ENCODE measurements at places on chromosomes 1 and 21. TPM values are rescaled to one million over a fixed set of nuclear protein-coding genes. Genes with fewer than 3 reads are reported as not detected.

DNA sequence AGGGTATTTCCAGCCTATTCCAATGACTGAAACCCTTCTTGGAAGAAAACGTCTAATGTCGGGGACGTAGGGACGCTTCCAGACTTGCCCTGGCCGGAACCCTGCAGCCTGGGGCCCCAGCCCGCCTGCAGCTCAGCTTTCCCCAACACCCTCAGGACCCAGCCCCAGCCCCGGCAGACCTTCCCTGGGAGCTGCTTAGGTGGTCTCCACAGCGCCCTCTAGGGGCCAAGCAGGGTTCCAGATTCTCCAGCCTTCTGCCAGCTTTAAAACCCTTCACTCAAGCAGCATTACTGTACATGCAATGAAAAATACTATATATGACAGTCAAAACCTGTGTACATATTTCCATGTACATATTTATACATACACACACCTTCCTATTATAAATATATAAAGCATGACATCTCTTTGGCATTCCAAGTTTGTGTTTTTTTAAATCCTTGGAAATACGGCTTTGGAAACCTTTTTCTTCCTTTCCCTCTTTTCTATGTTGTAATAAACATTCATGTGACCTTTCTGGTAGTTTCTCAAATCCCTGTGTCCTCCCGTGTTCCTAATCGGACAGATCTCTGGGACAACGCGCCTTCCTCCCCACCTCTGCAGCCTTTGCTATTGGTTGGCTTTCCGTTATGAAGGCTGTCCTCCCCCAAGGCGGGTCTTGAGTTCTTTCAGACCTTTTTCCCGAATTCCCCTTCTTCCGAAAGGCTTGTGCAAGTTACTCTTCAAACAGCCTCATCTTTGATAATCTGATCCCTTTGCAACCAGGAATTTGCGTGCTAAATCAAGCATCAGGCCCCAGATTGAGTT lies 60.3 kb downstream of the STUM start:
- no peaks in the 10 kb centered on the region for H3K36me3 ChIP-seq
- H3K27ac ChIP-seq = no peak overlapping the region
- H3K27me3 ChIP-seq = no peaks in the 10 kb centered on the region
- H3K4me3 ChIP-seq = no peak overlapping the region
- H3K4me1 ChIP-seq = peaks cover 2% of the 10 kb centered on the region

DNA sequence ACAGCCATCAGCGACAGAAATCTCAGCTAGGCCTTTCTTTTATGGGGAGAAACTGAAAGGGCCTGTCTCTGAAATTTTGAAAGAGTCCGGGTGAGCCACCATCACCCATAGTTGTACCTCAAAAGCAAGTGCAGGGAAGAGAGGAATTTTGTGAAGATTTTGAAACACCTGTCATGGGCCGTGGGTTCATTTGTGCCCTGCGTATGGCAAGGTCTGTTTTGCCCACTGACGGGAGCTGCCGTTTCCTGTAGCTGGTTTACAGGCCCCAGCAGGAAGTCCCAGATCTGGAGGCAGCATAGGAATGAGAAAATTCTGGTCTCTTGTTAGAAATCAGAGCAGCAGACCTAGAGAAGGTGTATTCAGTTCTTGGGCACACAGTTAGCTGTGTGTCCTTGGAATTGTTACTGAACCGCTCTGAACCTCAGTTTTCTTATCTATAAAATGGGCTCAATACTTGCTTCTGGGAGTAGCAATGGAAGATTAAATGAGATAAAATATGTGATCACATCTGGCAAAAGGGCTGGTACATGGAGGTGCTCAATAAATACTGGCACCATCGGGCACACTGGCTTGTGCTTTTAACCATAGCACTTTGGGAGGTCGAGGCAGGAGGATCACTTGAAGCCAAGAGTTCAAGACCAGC lies 52.5 kb downstream of the MAN1C1 start:
- peak; percentile 51 for DNase-seq
- H3K27me3 ChIP-seq = no peaks in the 10 kb centered on the region
- H3K4me3 ChIP-seq = no peak overlapping the region
- no peak overlapping the region for H3K27ac ChIP-seq

- H3K4me1 ChIP-seq = no peaks in the 10 kb centered on the region
- H3K27me3 ChIP-seq = no peaks in the 10 kb centered on the region
- no peak overlapping the region for H3K4me3 ChIP-seq
- no peak for DNase-seq
- no peak overlapping the region for H3K27ac ChIP-seq
Measured at GRCh38 chr21:36835383-36835795, 131.1 kb downstream of the HLCS start.

Gene TBX19
- 5.3 TPM for total RNA-seq

Gene AVPR1B
- not detected for total RNA-seq

Gene IGSF3
- total RNA-seq = not detected

Gene GSTM5
- 0.35 TPM for total RNA-seq

Gene PBX1
- 1.4 TPM for total RNA-seq

Gene FRRS1
- total RNA-seq = 3.3 TPM

Gene TMEM35B
- total RNA-seq = 4.1 TPM

Gene NKAIN1
- total RNA-seq = not detected

Gene C1orf185
- total RNA-seq = not detected

Gene ATP1A4
- not detected for total RNA-seq

Measured in natural killer cell (primary cell).